ENCODE measurements at places on chromosomes 12 and 14. TPM values are rescaled to one million over a fixed set of nuclear protein-coding genes. Genes with fewer than 3 reads are reported as not detected.

- no peak for DNase-seq
These were observed 39.7 kb upstream of the SMUG1 start for GRCh38 chr12:54228471-54228870.

- no peak for DNase-seq
These were observed 3.7 kb upstream of the DNAJC14 start for GRCh38 chr12:55833056-55833455.

DNAAF2 gene
- 8.2 TPM for total RNA-seq

- no peak for DNase-seq
These were observed at the start of gene BLTP3B for GRCh38 chr12:100142851-100143559. TSS of gene BLTP3B (minus strand) at chr12:100142874. CDS start at chr12:100142635, 239 bp downstream.

DNA sequence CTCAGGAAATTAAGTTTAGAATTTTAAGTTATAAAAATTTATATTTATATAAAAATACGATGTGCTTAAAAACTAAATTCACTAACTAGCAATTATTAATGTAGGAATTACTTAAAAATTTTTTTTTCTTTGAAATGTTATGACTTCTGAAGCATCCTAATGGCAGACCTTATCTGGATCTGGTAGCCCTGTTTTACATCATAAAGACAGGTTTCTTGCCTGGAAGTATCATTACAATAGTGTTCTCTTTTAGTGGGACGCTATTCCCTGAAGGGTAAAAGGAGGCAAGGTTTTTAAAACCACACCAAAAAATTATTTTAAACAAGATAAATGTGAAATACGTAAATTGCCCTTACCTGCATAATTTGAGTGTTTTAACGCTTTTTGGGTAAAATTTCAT, 2.1 kb downstream of the WDR20 start:
- no peak for DNase-seq

GRCh38 chr12:93785249-93786010, 108.3 kb downstream of the CRADD start:
- peak; percentile 79 for DNase-seq

PDE3A gene
- total RNA-seq: 0.03 TPM

All from Panc1 (cell line).